ENCODE measurements at places on chromosomes 7 and 10.
A peak's percentile ranks its signal among the peaks of the same experiment; 100 is the strongest.

- no peak overlapping the region for H3K4me3 ChIP-seq
- H3K4me1 ChIP-seq: no peaks in the 10 kb centered on the region
- no peak overlapping the region for H3K27ac ChIP-seq
- H3K27me3 ChIP-seq: no peaks in the 10 kb centered on the region
These were observed 102.0 kb downstream of the NRF1 start for GRCh38 chr7:129713544-129713943.

DNA sequence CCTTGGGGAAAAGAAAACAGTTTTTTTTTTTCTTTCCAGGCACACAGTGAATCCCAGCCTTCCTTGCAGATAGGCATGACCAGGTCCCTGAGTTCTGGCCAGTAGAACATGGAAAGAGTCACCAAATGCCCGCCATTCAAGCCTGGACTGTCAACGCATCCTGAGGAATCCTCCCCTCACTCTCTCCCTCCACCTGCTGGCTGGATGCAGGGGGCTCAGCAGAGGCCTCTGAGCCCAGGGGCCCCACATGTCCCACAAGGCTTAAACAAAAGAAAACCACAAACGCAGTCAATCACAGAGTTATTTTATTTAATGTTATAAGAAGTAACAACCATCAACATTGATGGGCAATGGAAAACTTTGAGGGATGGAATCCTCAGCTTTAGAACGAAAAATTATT, 93.1 kb downstream of the JCAD start:
- H3K4me1 ChIP-seq: no peaks in the 10 kb centered on the region
- no peak overlapping the region for H3K4me3 ChIP-seq
- H3K36me3 ChIP-seq: no peaks in the 10 kb centered on the region
- H3K27ac ChIP-seq: no peak overlapping the region

- no peaks in the 10 kb centered on the region for H3K27me3 ChIP-seq
- H3K4me1 ChIP-seq: no peaks in the 10 kb centered on the region
These were observed 34.3 kb downstream of the YKT6 start for GRCh38 chr7:44235066-44235465.

- no peak overlapping the region for H3K27ac ChIP-seq
- H3K36me3 ChIP-seq: no peaks in the 10 kb centered on the region
- H3K4me3 ChIP-seq: peak overlapping the region; percentile 94
- no peaks in the 10 kb centered on the region for H3K4me1 ChIP-seq
- no peaks in the 10 kb centered on the region for H3K27me3 ChIP-seq
These were observed 542 bp downstream of the FBXL13 start for GRCh38 chr7:103073989-103074518.

- no peak overlapping the region for H3K27ac ChIP-seq
- no peaks in the 10 kb centered on the region for H3K27me3 ChIP-seq
- H3K4me1 ChIP-seq: no peaks in the 10 kb centered on the region
- DNase-seq: no peak
- H3K36me3 ChIP-seq: no peaks in the 10 kb centered on the region
- H3K4me3 ChIP-seq: no peak overlapping the region
These were observed 26.2 kb upstream of the CARD11 start for GRCh38 chr7:3069771-3070449.

DNA sequence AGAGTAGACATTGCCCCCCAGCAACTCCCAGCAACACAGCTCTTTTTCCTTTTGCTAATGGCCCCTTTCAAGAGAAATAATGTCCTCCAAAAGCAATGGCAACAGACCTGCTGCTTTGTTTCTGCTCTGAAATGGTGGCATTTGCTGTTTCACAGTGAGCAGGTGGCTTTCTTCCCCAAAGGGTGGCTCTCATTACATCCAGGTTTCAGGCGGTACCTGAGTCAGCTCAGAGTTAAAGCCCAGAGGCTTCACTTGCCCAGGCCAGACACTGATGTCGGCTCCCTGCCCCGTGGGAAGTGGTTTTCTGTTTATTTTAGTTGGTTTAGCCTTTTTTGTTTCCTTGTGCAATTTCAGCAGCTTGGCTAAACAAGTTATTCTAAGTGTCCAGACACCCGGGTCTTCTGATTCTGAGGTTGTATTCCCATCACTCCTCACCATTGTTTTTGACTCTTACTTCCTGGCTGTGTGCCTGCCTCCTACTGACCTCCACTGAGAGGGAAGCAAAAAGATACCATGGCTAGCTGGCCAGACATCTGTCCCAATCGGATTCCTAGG, 7.8 kb upstream of the ATOH7 start:
- H3K36me3 ChIP-seq: no peaks in the 10 kb centered on the region
- no peaks in the 10 kb centered on the region for H3K27me3 ChIP-seq
- no peak overlapping the region for H3K27ac ChIP-seq
- H3K4me1 ChIP-seq: no peaks in the 10 kb centered on the region
- H3K4me3 ChIP-seq: no peak overlapping the region

DNA sequence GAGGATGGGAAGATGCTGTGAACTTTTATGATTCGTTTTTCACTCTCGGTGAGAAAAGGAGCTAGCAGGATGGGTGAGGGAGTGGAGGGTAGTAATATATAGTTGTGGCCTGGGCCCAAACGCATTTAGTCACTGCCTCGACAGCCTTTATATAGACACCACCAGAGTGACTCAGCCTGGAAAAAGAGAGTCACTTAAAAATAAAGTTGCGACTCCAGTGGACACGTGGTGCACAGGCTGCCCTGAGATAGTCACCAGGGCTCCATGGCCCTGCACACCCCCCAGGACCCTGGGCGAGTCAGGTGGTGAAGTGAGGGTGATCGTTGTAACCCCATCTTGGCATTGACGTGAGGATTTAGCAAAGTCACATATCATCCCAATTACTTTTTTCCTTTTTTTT, 106.7 kb downstream of the CUX1 start:
- no peaks in the 10 kb centered on the region for H3K36me3 ChIP-seq
- no peak overlapping the region for H3K27ac ChIP-seq
- no peak for DNase-seq
- no peak overlapping the region for H3K4me3 ChIP-seq
- no peaks in the 10 kb centered on the region for H3K27me3 ChIP-seq
- H3K4me1 ChIP-seq: peaks cover 6% of the 10 kb centered on the region

DNA sequence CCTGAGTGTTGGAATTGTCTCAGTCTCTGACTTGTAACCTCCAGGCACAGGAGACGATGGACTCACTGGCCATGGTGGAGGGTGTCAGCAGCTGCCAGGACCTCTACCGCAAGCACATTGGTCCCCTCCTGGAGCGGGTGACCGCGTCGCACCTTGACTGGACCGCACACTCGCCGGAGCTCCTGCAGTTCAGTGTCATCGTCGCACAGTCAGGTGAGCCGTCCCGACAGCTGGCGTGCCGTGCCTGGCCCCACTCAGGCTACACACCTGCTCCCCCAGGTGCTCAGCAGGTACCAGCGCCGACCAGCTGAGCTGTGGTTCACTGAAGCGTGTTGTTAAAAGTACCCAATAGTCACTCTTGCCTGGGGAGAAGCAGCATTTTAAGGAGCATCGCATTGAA, 36.7 kb upstream of the PRKAR1B start:
- no peak overlapping the region for H3K27ac ChIP-seq
- H3K4me1 ChIP-seq: no peaks in the 10 kb centered on the region
- H3K27me3 ChIP-seq: no peaks in the 10 kb centered on the region

- no peak overlapping the region for H3K27ac ChIP-seq
These were observed 396.6 kb downstream of the DGKB start for GRCh38 chr7:14505906-14506305.

DNA sequence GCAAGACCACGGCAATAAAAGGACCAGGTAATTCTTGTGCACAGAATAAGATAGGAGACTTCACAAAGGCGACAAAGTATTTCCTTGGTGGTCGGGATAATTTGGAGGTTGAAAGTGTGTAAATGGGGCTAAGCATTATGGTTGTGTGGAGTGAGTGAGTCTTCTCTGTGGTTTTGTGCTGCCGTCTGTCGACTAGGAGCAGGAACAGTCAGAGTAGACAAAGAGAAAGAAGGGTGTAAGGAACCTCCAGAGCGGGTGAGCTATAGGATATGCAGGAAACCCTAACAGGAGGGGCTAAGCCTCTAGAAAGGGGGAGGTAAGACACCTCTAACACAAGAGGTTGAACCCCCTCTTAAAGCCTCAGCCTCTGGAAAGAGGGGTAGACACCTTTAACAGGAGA, 201.6 kb downstream of the SH2D4B start:
- no peak for DNase-seq
- no peaks in the 10 kb centered on the region for H3K27me3 ChIP-seq
- H3K4me3 ChIP-seq: no peak overlapping the region
- H3K36me3 ChIP-seq: no peaks in the 10 kb centered on the region

DNA sequence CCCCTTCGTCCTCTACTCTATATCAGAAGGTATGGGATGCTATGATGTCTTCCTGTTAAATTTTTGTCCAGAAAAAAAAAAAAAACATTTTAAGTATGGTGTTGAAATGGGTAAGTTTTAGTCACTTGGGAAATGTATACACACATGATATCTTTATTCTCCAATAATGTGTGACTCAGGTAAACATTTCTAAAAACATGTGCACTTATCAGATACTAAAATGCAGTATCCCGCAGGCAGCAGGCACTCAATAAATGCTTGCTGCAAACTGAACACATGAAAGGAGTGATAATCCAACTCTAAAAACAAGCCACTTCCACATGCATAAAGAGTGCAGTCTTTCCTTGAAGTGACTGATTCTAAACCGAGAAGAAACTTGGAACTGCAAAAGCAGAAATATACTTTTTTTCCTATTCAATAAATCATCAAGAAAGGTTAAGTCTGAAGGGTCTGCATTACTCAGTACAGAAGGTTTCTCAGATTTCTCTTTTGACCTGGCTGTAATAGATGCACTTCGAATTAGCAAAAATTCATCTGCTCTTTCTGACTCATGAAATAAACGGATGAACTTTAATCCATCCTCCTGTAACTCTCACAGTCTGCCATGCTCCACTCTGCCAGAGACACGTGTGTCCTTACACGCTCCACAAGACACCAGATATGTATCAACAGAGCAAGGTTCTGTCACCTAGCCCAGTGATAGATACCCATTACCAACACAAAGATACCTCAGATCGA, 84.0 kb downstream of the HIPK2 start:
- no peaks in the 10 kb centered on the region for H3K36me3 ChIP-seq
- no peaks in the 10 kb centered on the region for H3K27me3 ChIP-seq
- H3K4me1 ChIP-seq: 0 out of 2 replicates have a peak, but pooled peaks cover 5% of the 10 kb centered on the region
- DNase-seq: no peak

DNA sequence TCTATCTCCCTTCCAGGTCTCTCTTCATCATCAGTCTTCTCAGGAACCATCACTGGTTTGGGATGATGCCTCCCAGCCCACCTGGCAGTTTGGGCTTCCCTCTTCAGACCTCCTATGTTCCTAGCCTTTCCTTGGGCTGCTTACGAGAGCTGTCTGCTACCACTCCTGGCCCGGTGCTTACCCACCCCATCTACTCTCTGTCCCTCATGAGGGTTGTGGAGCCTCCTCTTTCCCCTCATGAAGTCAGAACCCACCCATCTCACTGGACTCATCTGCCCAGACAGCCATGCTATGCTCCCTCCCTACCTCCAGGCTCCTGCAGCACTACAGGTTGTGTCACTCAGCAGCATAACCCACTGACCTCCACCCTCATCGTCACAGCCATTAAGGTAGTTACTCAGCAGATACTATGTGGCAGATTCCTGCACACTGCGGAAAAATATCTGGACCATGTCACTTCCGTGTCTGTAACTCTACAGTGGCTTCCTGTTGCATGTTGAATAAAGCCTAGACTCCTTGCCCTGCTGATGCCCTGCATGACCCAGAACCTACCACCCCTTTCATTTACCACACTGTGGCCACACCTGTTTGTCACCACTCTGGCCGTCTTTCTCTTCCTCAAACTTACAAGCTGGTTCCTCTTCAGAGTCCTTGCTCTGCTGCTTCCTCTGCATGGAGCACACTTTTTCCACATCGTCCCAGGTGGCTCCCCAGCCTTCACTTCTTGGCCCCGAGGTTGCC, 2.0 kb downstream of the DBNL start:
- H3K4me1 ChIP-seq: no peaks in the 10 kb centered on the region
- no peak overlapping the region for H3K27ac ChIP-seq
- H3K36me3 ChIP-seq: peaks cover 9% of the 10 kb centered on the region
- no peak overlapping the region for H3K4me3 ChIP-seq

GRCh38 chr10:128498746-128499145, 372.5 kb upstream of the MKI67 start:
- no peaks in the 10 kb centered on the region for H3K27me3 ChIP-seq
- no peaks in the 10 kb centered on the region for H3K36me3 ChIP-seq
- H3K4me1 ChIP-seq: no peaks in the 10 kb centered on the region

- H3K27me3 ChIP-seq: no peaks in the 10 kb centered on the region
- DNase-seq: no peak
- H3K27ac ChIP-seq: no peak overlapping the region
- H3K4me1 ChIP-seq: peaks cover 2% of the 10 kb centered on the region
These were observed 23.0 kb downstream of the BZW2 start for GRCh38 chr7:16668978-16669377.

GRCh38 chr7:40297741-40298311, 163.0 kb downstream of the SUGCT start:
- no peak overlapping the region for H3K27ac ChIP-seq
- H3K27me3 ChIP-seq: no peaks in the 10 kb centered on the region
- H3K4me3 ChIP-seq: no peak overlapping the region
- H3K36me3 ChIP-seq: no peaks in the 10 kb centered on the region
- no peaks in the 10 kb centered on the region for H3K4me1 ChIP-seq
- no peak for DNase-seq

DNA sequence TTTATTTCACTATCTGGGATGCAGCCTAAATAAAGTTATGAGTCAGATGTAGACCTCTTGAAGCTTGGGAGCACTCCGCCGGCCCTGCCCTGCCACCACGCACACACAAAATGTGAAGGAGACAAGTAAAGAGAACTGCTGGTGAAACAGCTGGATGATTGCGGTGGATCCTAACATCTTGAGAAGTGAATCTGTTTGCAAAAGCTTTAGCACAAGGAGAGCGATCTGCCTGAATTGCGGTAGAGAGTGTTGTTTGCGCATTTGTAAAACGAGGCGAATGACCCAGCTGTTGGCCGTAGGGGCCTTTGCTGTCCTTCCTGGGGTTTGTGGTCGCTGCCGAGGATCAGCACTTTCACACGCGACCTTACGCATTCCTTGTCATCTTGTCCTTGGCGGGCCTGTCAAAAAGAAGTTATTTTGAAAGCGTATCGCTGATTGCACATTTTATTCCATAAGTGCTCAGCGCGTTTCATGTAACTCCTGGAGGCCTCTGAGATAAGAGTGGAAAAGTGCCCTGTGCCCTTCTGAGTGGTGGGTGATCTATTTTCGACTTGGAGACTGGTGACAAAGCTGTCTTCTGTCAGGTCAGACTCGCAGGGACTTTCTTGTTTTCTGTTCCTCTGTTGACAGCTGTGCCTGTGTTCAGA, 40.8 kb downstream of the RBM20 start:
- no peak for DNase-seq
- H3K36me3 ChIP-seq: no peaks in the 10 kb centered on the region
- H3K4me1 ChIP-seq: peaks cover 10% of the 10 kb centered on the region
- no peak overlapping the region for H3K4me3 ChIP-seq
- no peak overlapping the region for H3K27ac ChIP-seq

GRCh38 chr10:49277973-49278372, 21.0 kb upstream of the C10orf71 start:
- DNase-seq: no peak
- no peak overlapping the region for H3K4me3 ChIP-seq
- no peaks in the 10 kb centered on the region for H3K36me3 ChIP-seq

All from H1 (cell line).